ENCODE measurements at places on chromosomes 3 and 15.

DNA sequence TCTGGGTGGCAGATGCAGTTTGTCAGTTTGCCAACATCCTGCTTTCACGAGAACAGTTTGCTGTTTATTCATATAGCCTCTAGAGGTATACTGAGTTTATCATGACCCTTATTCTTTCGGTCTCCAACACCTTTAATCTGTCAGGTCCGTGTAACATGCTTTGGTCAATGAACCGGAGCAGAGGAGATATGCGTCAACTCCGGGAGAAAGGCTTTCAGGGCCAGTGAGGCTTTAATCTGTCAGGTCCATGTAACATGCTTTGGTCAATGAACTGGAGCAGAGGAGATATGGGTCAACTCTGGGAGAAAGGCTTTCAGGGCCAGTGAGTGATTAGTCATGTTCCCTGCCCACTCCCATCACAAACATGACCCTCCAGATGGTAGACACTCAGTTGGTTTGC, 16.9 kb upstream of the GPD1L start:
- no peak for DNase-seq

DNA sequence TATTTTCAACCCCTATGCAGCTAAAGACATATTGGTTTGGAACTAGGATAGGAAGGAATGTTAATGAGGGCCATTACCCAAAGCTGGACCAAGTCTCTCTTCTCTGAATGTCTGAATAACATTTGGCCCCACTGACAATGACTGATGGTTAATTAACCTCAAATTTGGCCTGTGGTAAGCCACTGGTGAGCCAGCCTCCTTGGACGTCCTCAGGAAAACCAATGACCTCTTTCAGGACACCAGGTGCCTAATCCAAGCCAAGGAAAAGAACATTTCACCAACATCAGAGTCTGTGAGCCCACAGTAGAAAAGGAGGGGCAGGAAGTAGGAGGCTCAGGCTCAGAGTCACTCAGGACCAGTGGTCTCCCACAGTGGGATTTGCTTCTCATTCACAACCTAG, 56.4 kb upstream of the ETV5 start:
- DNase-seq: no peak

DNA sequence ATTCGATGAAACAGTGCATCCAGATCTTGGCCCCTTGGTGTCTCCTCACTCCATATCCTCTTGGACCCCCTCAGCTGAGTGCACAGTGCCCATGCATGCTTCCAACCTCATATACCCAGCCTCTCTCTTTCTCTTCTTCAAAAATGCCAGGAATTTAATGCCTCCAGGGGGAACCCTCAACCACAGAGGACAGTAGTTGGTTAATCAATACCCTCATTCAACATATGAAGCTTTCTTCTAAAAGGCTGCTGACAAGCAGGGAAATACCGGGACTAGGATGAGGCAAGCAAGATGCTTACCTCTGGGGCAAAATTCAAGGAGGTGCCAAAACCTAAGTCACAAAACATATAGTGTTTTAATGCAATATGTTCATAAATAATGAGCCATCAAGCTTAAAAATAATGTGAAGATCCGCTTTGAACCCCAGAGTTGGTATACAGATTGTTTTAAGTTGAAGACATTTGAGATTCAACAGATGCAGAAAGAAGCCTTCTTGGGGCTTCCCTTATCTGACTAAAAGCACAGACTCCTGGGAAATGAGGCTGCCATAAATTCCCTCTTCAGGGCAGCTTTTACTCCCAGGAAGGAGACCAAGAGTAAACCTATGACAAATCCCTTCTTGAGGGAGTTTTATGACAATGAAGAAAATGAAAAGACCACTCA, 48.2 kb upstream of the FHIT start:
- DNase-seq: no peak

DNA sequence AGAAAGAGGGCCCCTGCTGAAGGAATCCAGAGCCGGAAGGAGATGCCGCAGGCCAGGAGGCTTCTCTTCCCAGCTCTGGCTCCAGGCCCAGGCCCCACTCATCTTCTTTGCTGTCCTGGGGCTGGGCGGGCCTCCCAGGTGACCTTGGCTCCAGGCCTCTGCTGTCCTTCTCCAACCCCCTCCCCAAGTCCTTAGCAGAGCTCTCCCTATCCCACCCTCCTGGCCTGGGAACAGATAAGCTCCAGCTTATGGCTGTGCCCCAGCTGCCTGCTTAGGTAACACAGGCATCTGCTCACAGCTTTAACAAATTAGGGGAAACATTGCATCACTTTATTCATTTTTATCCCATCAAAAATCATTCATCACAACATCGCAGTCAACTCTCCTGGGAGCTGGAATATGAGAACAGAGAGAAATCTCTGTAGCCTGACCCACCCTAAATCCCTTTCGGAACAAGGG, 86.9 kb downstream of the SEMA5B start:
- DNase-seq: no peak

- no peak for DNase-seq
Measured at GRCh38 chr15:60480149-60480548, 1.2 kb upstream of the ICE2 start.

DNA sequence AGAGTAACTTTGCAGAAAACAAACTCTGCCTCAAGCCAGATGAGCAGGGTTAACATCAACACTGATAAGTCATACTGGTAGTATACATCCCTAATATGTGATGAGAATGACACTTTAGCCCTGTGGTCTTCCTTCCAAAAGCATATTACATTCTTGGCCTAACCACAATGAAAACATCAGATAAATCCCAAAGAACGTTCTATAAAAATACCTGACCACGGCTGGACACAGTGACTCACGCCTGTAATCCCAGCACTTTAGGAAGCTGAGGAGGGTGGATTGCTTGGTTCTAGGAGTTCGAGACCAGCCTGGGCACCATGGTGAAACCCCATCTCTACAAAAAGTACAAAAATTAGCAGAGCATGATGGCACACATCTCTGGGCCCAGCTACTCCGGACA, 4.7 kb downstream of the TMCC1 start:
- DNase-seq: no peak

- no peak for DNase-seq
Measured at GRCh38 chr3:124420392-124420791, 309.9 kb upstream of the UMPS start.

GRCh38 chr15:90011705-90012104, 10.6 kb downstream of the ZNF710 start:
- no peak for DNase-seq

Measured in stimulated activated CD4-positive, alpha-beta T cell treated with anti-CD3 and anti-CD28 coated beads, Interleukin-4, amount 100 ng/mL, for 1 hour (primary cell).